Thoracic aorta (tissue), 2 donors: ENCODE measurements at places on chromosomes 7 and 10.

GRCh38 chr7:157577061-157577460 is 240.3 kb downstream of the DNAJB6 start:
- H3K27ac ChIP-seq, result no peak overlapping the region
- no peaks in the 10 kb centered on the region for H3K27me3 ChIP-seq
- no peak for DNase-seq

DNA sequence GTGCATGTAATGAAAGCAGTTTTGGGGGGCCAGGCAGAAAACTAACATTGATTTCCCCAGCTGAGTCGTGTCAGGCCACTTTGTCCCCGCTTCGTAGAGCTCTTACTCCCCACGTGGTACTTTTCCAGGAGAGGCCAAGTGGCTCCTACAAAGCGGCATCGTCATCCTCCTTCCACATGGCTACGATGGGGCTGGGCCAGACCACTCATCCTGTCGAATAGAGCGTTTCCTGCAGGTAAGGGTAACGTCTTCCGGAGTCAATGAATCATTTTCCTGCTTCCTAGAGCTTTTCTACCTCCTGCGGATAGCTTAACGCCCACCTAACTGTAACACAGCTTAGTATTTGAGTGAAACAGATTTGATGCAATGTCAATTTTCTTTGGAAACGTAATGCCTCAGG is 21.7 kb upstream of the SEC61A2 start:
- H3K36me3 ChIP-seq, result peaks cover 35% of the 10 kb centered on the region
- no peaks in the 10 kb centered on the region for H3K27me3 ChIP-seq
- no peak overlapping the region for H3K27ac ChIP-seq
- H3K4me3 ChIP-seq, result no peak overlapping the region
- DNase-seq, result no peak

DNA sequence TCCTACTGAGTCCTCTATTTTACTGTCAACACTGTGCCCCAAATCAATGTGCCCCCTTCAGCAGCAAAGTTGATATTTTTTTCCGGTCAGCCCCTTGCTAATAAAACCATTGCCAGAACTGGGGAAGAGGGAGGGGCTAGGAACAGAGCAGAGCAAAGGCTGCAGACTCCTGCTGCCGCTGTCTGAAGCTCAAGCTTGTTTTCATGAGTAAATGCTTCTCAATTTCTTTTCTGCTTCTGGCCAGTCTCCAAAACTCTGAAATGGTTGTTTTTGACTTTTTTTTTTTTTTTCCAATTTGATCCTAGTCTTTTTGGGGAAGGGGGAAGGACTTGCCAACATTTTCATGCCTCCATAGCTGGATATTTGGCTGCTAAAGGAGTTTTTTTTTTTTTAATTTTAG is 26.7 kb upstream of the PROSER2 start:
- DNase-seq, result no peak
- H3K4me1 ChIP-seq, result no peaks in the 10 kb centered on the region
- no peak overlapping the region for H3K27ac ChIP-seq
- H3K36me3 ChIP-seq, result no peaks in the 10 kb centered on the region
- H3K27me3 ChIP-seq, result no peaks in the 10 kb centered on the region
- no peak overlapping the region for H3K4me3 ChIP-seq

DNA sequence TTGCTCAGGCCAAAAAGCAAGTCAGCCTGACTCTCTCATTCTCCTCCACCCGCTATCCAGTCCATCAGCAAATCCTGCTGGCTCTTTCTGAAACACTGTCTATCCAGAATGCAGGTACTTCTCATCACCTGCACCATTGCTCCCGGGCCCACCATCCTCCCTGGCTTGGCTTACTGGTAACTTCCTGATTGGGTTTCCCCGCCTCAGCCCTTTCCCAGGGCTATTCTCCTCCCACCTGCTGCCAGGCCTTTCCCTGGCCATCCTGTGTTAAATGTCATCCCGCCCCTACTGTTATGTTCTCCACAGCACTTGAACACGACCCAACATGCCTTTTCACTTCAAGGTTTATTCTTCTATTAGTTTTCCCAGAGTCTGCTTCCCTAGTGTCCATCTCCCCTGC is 124.0 kb downstream of the CNNM2 start:
- peak overlapping the region; percentile 11 for H3K27ac ChIP-seq
- peaks cover 84% of the 10 kb centered on the region for H3K4me1 ChIP-seq
- no peaks in the 10 kb centered on the region for H3K36me3 ChIP-seq
- H3K4me3 ChIP-seq, result no peak overlapping the region
